AG09319 (cell line): ENCODE measurements at places on chromosomes 12 and 14.

DNA sequence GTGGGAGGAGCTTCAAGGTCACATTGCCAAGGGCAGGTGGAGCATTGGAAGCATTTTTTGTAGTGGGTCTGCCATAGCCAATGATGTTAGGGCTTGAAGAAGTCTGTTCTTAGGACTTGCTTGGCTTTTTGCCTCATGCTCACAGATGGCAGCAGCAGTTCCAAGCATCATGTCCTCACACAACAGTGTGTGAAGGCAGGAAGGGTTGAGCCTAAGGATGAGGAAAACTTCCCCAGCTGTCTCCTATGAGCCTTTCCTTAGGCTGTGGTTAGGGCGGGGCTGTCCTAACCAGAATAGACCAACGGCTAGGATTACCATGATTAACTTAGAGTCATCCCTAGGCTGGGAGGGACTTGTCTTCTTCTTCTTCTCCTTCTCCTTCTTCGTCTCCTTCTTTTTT is 76.2 kb upstream of the KCNA1 start:
- DNase-seq = no peak

DNA sequence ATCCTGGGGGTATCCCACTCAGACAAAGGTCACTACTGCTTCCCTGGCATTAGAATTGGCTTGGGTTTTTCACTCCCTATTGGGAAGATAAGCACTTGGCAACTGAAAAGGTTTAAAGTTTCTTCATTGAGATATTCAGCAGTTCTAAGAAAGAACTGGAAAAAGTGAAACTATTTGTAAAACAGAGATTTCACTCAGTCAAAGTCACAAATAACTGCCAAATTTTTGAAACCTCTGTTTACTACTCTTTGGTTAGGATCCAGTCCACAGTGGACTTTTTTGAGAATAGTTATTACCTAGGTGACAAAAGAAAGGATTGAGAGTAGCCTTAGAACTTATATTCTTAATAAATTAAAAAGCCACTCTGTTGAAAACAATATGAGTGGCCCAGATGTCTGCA is 84.8 kb downstream of the FIGNL2 start:
- no peak for DNase-seq

- DNase-seq = no peak
These were observed 168.0 kb downstream of the DACT1 start for GRCh38 chr14:58805605-58806409.

GRCh38 chr12:45768194-45768593 is 38.7 kb downstream of the ARID2 start:
- DNase-seq = no peak

DNA sequence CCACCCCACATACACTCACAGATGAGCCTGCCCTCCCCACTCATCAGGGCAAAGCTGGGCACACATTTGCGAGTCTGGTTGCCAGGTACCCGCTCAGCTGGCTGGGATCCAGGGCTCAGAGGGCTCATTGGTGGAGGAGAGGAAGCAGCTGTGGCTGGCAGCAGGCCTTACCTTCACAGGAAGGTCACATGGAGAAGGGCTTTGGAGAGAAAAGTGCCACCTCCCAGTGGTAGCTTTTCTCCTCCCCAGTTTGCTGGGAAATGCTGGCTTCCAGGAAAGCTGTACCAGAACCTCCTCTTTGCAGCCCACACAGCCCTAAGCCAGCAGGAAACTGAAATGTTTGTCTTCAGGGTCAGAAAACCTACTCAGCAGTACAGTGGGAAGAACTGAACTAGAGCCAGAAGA is 55.6 kb downstream of the LGMN start:
- DNase-seq = no peak

GRCh38 chr12:6187948-6188793 is 12.0 kb upstream of the CD9 start:
- no peak for DNase-seq

DNA sequence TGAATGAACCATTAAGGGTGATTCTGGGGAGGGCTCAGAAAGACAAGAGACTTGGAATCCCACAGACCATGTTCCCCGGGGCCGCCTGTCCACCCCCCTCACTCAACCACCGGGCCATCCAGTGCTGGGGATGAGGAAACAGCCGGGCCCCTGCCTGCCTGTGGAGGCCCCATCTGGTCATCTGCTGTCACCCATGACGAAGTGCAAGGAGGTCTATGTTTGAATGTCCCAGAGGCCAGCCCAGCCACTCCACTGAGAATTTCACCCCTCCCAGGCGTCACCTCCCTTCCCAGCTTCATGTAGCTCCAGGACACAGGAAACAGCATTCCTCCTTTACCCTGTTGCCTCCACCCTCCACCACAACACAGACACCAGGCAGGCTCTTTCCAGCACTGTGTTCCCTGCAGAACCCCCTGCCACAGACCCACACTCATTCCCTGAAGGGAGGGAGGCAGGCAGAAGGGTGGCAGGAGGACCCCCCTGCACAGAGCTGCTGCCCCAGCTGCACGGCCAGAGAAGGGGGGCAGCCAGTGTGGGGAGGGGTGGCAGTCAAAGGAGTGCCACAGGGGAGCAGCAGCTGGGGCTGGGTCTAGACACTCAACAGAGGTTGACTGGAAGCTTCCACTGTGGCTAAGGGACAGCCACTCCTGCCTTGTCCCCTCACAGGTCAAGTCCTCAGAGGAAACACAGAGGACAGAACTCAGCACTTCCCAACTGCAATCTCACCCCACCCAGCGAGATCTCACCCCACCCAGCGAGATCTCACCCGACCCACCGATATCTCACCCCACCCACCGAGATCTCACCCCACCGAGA is 50.3 kb upstream of the PPP2R5C start:
- no peak for DNase-seq

- DNase-seq = no peak
These were observed 126.7 kb upstream of the LGR5 start for GRCh38 chr12:71312768-71313403.

DNA sequence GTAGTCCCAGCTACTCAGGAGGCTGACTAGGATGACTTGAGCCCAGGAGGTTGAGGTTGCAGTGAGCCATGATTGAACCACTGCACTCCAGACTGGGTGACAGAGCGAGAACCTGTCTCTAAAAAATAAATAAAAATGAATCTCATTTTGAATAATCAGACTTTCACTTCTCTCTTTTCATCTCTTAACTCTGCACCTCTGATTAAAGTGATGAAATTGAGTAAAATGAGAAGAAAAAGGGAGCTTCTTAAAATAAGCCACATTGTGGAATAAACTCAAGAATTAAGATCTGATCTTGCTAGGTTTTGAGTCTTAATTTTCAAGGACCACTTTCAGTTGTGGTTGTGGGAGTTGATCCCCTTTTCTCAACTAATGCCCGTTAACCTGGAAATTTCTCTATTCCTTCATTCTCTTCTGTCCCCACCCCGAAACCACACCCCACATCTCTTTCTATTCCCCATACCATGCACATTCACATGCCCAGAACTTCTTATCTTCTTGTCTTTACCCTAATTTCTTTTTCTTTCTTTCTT is 70.9 kb upstream of the ETV6 start:
- no peak for DNase-seq

DNA sequence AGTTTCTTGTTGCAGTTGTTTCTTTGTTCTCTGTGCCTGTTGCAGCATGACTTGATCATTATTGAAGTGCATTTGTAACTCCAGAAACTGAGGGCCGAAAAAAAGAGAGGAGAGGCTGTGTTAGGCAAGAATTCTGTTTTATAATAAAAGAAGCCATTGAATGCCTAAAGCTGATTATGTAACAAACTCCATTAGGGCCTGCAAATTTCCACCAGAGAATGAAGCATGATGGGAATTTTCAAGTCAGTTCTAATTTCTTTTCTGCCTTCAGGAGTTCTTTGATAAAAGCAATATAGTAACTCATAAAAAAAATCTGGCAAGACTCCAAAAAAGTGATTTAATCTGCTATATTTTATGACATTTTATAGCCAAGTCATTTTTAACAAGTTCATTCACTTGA is 156.7 kb upstream of the RASSF8 start:
- no peak for DNase-seq

DNA sequence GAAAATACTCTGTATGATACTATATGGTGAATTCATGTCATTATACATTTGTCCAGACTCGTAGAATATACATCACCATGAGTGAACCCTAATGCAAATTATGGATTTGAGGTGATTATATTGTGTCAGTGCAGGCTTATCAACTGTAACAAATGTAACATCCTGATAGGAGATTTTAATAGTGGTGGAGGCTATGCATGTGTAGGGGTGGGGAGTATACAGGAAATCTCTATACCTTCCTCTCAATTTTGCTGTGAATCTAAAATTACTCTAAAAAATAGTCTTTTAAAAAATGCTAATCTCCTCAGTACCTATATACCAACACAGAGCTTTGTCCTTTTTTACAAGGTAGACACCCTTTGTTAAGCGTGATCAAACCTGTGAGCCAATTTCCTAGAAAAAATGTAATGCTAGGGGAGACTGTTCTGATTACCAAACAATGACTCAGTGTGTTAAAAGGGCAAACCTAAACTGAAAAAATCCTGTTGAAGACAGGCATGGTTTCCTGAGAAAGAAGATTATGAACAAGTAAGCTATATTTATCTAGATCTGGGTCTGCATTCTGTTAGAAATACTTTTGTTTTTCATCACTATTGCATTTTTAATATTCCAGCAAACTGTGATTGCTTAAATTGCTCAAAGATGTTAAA is 170.9 kb downstream of the DUSP6 start:
- DNase-seq = peak; percentile 82

DNA sequence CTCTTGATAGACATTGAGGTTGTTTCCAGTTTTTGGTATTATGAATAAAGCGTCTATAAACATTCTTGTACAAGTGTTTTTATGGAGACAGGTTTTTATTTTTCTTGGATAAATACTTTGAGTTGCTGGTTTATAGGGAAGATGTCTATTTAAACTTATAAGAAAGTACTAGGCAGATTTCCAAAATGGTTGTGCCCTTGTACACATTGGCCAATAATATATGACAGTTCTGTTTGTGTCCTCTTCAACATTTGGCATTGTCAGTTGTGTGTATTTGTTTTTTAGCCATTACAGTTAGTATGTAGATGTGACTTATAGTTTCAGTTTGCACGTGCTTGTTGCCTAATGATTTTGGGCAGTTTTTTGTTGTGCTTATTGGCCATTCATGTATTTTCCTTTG is 42.1 kb downstream of the VRK1 start:
- no peak for DNase-seq

- no peak for DNase-seq
These were observed 10.5 kb upstream of the NUAK1 start for GRCh38 chr12:106149096-106149784.

GRCh38 chr14:23460960-23461359 is 8.5 kb upstream of the NGDN start:
- no peak for DNase-seq

- DNase-seq = no peak
These were observed 70.8 kb upstream of the GNG2 start for GRCh38 chr14:51789596-51789995.

DNA sequence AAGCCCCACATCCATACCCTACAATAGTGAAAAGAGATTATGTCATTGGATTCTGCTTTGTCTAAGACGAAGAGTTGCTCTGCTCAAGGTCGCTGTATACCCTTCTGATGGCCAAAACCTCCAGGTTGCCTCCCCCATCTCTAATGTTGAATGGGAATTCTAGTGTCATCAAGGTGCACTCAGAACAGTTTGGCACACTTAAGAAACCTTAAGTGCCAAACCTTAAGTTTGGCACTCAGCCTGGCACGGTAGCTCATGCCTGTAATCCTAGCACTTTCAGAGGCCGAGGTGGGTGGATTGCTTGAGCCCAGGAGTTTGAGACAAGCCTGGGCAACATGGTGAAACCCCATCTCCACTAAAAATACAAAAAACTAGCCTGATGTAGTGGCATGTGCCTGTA is 1245.6 kb upstream of the SEL1L start:
- DNase-seq = no peak

- DNase-seq = no peak
These were observed 691.8 kb downstream of the BCL11B start for GRCh38 chr14:98580131-98580678.

DNA sequence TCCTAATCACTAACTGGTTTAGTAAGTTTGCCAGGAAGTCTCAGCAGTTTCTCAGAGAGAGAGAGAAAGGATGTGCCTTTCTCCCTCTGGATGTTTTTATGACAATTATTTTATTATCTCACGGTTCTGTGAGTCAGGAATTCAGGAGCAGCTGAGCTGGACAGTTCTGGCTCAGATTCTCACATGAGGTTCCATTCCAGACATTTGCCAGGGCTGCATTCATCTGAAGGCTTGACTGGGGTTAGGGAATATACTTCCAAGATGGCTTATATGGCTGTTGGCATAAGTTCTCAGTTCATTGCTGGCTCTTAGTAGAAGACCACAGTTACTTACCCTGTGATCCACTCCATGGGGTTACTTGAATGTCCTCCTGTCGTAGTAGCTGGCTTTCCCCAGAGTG is 101.2 kb upstream of the ATF7IP start:
- no peak for DNase-seq

DNA sequence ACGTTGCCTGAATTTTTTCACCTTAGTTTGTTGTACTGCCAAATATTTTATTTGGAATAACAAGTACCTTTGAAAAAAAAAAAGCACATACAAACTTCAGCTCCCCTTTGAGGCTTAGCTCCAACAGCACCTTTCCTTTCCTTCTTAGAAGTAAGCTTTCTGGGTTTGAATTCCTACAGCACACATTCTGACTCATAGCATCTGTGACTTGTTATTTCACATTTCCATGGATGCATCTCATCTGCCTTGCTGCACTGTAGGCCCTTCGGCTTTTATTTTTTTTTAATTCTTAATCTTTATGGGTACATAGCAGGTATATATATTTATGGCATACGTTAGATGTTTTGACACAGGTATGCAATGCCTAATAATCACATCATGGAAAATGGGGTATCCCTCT is 7.2 kb downstream of the LGALS3 start:
- DNase-seq = no peak

DNA sequence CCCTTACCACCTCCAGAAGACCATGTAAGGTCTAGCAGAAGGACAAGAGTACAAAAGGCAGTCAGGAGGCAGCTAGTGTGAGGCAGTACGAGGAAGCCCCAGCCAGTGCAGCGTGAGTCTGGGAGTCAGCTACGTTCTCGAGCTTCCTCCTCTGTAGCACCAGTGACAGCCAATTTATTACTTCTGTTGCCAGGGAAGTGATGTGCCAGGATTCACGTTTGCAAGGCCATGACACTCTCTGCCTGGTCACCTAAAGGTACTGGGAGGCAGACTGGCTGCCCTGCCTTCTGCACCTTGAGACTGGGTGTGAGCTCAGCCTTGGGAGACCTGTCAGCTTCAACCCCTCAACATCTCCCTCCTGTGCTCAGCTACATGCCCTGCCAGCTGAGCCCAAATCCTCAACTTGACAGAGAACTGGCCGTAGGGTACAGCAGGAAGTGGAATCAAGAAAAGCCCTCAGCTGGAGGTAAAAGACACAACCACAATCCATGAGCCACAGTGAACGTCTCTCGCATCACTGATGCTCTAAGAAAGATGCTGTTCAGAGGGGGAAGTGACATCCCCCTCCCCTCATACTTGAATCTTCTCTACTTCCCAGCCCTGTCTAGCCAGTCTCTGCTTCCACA is 182.5 kb upstream of the RGS6 start:
- no peak for DNase-seq
